Inflammatory macrophage (primary cell): ENCODE measurements at places on chromosomes 1 and 21.

GRCh38 chr1:106080608-106081325, 975.7 kb upstream of the PRMT6 start:
- no peak for DNase-seq

DNA sequence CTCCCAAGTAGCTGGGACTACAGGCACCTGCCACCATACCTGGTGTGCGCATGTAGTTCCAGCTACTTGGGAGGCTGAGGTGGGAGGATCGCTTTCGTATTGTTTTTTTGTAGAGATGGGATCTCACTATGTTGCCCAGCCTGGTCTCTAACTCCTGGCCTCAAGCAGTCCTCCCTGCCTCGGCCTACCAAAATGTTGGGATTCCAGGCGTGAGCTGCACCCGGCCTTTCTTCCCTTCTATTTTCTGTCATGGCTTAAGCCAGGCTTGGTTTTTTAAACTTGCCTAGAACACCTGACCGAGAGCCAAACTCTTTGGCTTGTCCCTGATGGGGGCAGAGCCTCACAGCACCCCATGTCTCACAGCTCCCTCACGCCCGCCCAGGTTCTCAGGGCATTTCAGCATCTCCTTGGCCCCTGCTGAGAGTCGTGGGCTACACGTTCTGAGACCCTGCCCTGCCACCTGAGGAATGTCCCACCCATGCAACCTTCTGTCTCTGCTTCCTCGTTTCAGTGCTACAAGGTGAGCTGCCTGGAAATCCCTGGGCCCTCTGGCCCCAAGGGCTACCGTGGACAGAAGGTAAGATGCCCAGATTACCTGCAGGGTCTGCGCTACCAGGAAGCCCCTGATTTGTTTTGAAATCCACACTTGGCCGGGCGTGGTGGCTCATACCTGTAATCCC, 15.7 kb downstream of the COL6A2 start:
- DNase-seq = no peak

DNA sequence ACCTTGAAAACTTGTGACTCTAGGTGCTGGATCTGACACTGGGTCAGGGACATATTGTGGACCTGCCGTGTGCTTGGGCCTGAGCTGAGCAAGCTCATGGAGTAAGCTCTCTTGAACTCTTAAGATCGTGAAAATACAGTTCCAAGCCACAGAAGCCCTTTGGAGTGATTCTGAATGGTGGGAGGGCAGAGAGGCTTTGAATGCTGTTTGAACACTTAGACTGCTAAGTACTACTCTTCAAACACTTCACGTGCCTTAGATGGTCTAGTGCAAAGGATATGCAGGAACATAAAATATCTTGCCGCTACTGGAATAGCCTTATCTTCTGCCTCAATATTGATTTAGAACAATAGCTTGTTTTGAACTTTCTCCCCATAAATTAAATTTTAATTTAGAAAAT, 21.6 kb downstream of the ROR1 start:
- no peak for DNase-seq

DNA sequence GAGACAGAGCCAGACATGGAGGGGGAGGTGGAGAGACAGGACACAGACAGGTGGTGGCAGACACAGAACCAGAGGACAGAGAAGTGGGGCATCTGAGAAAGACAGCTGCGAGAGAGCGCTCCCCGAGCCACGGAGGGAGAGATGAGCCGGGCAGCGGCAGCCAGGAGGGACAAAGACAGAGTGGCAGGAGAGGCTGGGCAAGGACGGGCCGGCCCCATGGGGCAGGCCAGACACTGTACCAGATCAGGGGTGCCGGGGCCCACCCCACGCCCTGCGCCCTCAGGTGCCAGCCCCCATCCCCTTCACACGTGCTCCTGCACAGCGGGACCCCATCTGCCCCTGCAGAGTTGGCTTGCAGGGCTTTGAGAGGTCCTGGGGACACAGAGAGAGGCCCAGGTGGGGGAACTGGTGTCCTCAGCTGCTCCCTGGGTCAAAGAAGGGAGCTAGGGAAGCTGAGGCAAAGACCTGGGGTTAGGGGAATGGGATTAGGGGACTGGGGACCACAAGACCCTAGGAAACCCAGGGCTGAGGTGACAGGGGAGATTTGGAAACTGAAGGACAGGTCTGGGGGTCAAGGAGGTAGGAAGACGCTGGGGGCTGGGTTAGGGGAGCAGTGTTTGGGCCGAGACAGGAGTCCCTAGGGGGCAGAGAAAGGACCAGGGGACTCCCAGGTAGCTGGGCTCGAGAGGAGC, 643 bp downstream of the FNDC5 start:
- DNase-seq = no peak

- no peak for DNase-seq
These were observed 93.4 kb upstream of the KCNE2 start for GRCh38 chr21:34270411-34270810.

DNA sequence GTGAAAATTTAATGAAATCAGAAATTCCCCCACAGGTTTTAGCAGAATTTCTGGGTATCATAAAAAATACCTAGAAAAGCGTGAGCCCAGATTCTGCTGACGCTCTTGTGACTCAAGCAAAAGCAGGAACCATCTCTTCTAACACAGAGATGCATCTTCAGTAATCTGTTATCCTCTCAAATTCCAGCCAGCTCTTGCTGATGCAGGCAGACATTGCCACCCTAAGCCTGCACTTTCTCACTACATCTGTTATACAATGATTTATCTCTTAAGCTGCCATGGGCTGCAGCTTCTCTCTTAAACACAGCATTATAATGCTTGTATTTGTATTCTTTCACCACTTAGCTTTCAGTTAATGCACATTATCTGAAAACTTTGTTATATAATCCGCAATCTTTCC, 113.0 kb upstream of the RGS1 start:
- DNase-seq = no peak

DNA sequence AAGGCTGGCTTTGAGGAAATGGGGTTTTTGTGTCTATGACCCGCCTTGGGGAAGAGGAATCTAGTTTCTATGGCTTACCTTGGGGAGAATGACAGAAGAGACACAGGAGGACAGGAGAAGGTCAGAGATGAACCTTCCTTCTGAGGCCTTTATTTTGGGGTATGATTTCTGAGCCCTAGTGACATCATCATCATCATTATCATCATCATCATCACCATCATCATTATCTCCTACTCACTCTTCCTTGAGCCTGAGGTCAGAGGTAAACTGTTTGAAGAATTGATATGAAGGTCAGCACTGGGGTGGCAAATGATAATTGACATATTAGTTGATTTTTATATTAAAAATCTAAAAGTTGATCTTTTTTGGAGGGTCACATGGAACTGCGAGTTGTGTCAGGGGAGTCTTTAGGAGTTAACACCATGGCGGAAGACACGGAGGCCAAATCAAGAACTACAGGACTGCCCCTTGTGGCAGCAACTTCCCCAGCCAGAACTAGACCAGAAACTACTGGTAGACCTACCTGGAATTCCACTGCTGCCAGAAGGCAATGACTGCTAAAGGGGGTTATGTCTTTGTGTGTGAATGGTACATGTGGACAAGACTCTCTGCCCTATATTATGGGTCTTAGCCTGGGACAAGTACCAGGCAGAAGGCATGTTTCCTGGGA, 49.8 kb upstream of the WLS start:
- no peak for DNase-seq

DNA sequence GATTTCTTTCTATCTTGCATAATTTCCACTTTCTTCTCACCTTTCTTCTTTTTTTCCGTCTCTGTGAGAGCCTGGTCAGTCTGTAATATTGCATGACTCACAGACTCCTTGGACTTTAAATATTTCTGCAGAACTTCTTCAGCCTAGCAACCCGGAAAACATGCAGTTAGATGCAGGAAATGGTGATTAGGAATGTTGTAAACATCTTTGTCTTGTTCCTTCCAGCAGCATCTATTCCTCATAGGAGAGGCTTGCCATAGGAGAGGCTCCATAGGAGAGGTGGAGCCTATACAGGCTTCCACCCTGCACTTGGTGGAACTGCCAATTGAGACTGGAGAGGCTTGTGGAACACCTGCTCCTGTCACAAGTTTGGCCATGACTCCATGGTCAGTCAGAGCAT, 10.0 kb downstream of the GBP5 start:
- no peak for DNase-seq

DNA sequence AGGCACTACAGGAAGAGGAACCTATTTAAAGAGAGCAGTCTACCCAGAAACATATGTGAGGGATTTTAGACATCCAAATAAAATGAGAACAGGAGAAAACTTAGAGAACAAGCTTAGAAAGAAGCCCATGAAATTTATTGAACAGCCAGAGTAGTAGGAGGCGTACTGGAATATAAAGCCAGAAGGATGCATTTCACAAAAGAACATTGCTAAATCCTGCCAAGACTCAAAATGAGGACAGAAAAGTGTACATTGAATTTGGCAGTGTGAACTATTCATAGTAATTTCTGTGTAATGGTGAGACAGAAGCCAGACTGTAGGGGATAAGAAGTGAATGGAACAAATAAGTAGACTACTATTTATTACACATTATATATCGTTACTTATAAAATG, 22.5 kb downstream of the CEPT1 start:
- DNase-seq = no peak

- DNase-seq = no peak
These were observed 43.2 kb downstream of the MRPS6 start for GRCh38 chr21:34116569-34116968.

DNA sequence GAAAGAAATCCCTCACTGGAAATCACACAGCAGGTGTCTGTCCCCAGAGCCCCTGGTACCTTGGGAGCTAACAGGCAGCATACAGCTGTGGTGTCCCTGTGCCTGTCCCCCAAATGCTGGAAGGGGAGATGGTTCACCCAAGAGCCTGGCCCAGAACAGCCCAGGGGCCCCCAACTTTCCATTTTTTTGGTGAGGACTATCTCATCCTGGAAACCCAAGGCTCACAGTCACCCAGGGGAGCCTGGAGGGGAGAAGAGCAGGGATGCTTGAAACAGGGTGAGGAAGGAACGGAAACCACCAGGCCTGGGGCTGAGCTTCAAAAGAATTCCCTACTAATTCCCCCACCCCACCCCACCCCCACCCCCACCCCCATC, 3.6 kb downstream of the SDC3 start:
- no peak for DNase-seq

GRCh38 chr1:15884477-15884876, 37.0 kb downstream of the SPEN start:
- no peak for DNase-seq

DNA sequence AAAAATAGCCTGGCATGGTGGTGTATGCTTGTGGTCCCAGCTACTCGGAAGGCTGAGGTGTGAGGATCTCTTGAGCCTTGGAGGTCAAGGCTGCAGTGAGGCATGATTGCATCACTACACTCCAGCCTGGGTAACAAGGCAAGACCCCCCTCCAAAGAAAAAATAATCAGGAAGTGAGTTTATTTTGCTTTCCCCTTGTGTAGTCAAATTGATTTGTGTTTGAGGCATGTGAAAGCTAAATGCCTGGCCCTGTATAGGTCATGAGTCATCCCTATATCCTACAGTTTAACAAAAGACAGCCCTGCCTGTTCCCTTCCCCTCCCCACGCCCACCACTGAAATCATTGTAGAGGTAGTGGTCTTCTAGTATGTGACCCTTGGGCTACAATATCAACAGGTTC, 241.4 kb upstream of the JUN start:
- no peak for DNase-seq

- no peak for DNase-seq
These were observed 51.5 kb downstream of the ELK4 start for GRCh38 chr1:205580140-205580922.

- no peak for DNase-seq
These were observed 326.8 kb downstream of the HLX start for GRCh38 chr1:221206076-221206475.

GRCh38 chr1:27555700-27556424, 48.1 kb downstream of the AHDC1 start:
- DNase-seq = no peak

DNA sequence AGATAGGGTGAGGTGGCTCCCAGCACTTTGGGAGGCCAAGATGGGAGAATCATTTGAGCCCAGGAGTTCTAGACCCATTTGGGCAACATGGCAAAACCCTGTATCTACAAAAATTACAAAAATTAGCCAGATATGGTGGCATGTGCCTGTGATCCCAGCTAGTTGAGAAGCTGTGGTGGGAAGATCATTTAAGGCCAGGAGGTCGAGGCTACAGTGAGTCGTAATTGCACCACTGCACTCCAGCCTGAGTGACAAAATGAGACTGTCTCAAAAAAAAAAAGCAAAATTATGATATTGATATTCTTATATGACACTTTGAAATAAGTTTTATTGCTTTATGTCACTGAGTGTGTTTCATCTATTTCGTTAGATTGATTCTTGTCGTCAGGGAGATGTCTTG, 7.4 kb downstream of the ACADM start:
- DNase-seq = no peak

DNA sequence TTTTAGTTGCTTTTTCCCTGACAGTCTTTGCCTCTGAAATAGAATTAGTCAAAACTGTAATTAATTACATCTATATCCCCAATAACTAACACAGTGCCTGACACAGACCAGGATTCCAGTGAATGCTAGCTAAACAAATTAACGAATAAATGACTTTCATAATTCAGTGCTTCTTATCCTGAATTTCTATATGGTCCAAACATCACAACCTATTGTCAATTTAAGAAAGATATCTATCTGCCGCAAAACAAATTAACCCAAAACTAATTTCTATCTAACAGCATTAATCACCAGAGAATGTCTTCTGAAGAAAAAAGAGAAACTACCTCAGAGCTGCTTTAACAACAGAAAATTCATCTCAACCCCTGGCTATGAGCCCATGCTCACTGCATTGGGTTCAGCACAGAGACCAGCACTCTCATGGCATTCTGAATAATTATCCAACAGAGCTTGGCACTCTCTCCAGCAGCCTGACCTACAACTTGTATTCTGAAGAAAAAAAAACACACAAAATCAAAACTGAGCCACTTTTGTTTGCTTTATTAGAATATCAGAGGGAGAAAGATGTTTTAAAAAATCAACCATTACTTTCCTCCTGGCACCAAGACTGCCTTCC, 547.3 kb upstream of the BEND5 start:
- no peak for DNase-seq

DNA sequence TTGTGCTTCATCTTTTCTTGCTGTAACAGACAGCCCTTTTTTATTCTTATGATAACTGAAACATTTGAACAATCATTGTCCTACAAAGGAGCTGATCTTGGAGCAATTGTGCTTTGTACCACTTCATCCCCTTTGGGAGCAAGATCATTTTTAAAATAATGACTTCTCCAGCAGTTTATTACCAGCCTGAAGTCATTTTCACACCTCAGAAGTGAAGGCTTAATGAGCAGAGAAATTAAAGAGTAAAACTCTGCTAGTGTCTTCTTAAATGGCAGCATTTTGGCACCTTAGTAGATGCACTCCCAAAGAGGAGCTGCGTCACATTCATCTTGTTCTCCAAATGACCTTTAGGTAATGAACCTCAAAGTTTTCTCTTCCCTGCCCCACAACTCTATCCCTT, 439.6 kb upstream of the CAMK1G start:
- no peak for DNase-seq
